ENCODE measurements at places on chromosomes 5 and 9.

DNA sequence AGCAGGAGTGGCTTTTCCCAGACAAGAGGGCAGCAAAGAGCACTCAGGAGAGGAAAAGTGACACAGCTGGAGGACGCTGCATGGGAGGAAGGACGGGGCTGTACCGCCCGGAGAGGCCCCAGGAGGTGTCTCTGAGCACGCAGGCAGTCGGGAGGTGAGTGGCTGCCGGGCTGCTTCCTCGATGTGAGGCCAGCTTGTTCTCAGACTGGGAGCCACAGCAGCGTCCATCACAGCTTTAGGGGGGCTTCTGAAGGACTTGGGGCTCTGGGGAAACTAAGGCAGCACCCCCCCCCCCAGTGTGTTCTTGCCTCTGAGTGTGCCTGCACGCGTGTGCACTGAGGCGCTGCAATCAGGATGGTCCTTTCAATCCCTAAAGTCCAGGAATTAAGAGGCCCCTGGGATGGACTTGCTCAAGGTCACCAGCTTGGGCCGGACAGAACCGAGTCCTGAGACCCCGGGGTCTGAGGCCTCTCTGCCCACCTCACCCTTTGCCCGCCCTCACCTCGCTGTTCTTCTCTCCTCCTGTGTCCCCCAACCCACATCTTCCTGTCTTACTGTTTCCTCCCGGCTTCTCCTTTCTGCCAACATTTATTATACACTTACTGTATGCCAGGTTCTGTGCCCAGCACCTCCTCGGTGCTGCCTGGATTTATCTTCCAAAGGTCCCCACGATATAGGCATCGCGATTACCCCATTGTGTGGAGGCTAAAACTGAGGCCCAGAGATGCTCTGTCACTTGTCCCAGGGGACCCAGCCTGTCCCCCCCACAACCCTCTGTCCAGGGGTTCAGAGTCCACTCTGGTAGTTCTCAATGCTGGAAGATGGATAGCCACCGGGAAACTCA, 32.9 kb downstream of the FAM163B start:
- DNase-seq = no peak

- no peak for DNase-seq
These were observed 34.0 kb downstream of the ZNF474 start for GRCh38 chr5:122163121-122164069.

GRCh38 chr5:179323026-179323870, 22.0 kb downstream of the ADAMTS2 start:
- no peak for DNase-seq

GRCh38 chr9:72422214-72422613, 57.2 kb upstream of the ZFAND5 start:
- DNase-seq = no peak

DNA sequence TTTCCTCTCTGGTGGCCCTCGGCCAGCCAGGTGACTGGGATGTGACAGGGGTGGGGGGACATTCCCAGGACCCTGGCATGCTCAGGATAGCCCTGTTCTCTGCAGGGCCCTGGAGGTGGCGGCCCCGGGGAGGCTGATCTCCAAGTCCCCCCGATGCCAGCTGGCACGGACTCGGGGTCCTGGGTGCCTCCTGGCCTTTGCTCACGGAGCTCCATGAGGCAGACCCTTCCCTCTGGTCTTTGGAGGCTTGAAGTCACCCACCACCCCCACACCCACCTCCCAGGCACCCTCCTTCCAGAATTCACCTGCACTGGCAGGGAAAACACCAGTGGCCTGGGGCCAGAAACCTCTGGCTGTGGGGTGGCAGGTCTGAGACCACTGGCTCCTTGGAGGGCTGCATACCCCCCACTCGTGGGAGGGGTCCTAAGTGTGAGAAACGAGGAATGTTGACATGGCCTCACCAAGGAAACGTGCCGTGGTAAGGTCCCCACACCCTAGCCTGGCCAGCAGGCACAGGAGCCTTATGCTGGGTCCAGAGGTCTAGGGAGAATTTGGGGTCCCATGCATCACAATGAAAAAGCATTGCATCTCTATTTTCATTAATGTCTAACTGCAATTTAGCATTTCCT, 130.8 kb upstream of the FAM120A start:
- DNase-seq = no peak

GRCh38 chr5:81290146-81290545, 11.2 kb upstream of the ZCCHC9 start:
- no peak for DNase-seq

DNA sequence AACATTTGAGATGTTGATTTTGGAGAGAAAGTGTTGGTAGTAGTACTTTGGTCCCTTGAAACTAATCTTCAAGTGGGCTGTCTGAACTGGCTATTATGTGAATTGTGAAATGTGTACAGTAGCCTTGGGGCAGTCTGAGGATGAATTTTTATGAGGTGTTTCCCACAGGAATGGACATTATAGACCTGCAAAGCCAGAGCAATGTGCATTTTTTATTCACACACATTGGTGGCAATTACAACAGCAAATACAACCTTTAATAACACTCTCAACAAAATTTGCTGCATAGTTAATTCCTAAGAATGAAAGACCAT, 147.0 kb downstream of the PAM start:
- no peak for DNase-seq

GRCh38 chr9:124386201-124386600, 29.0 kb downstream of the PSMB7 start:
- no peak for DNase-seq

GRCh38 chr5:151249281-151249680, 3.7 kb upstream of the GM2A start:
- DNase-seq = no peak

DNA sequence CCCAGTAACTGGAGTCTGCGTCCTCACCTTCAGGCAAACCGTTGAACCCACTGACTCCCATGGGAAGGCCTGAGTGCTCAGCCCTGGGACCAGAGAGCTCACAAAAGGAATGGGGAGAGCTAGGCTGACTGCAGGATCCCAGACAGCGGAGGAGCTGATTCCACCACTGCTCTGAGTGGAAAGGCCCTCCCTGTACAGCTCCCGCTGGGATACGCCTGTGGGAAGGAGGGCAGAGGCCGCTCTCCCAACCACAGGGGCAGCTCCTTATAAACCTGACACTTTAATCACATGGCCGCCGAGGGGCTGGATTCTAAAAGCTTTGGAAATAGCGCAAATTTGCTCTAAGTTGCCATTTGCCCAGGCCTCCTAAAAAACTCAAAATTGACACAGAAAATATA, 37.1 kb downstream of the DBH start:
- DNase-seq = no peak

DNA sequence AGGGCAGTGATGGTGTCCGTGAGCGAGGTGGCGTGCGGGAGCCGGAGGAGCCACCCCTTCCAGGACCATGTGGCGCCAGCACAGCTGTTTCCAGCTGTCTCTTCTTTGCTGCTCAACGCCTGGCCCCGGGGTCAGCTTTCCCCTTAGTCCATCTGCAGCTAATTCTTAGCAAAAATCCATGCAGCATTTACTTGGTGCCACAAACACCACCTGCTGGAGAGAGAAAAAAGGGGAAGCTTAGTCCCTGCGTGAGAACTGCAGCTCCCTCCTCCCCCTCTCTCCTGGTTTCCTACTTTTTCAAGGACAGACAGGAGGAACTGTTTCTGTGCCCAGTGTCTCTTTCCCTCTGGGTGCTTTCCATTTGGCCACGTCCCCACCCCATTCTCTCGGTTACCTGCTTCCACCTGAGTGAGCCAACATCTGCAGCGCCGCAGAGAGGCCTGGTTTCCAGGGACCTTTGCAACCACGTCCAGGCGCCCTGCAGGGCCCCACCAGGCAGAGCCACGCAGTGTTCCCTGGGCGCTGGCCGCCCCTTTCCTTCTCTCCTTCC, 3.4 kb downstream of the SLC6A19 start:
- no peak for DNase-seq

- no peak for DNase-seq
These were observed 103.6 kb upstream of the SHB start for GRCh38 chr9:38172586-38172985.

DNA sequence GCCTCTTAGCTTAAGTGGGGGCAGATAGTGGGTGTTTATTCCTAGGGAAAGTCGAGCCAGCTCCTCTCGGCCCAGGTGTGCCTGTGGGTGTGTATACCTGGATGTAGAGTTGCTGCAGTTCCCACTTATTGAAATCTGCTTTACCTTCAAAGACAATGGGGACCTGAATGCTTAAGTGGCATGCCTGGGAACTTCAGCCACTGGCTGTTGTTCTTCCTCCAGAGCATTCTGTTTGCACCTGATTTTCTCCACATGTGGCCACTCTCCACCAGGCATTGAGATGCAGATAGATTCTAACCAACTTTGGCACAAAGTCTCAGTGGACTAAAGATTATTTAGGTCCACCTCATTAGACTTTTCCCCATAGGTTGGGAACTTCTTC, 186.8 kb downstream of the ZNF462 start:
- DNase-seq = no peak

DNA sequence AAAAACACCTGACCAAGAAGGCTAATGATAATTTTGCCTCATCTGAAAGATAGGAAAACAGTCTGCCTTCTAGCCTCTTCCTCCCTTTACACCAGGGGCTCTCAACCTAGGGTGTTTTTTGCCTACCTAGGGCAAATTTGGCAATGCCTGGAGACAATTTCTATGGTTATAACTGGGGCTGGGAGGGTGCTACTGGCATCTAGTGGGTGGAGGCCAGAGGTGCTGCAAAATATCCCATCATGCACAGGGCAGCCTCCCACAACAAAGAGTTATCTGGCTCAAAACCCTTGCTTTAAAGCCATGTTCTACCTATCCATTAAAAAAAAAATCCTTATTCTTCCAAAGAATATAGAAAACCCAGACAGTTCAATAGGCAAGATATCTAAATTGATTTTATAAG, 45.0 kb upstream of the NR3C1 start:
- DNase-seq = no peak

GRCh38 chr5:1732238-1732941, 67.2 kb downstream of the MRPL36 start:
- DNase-seq = no peak

DNA sequence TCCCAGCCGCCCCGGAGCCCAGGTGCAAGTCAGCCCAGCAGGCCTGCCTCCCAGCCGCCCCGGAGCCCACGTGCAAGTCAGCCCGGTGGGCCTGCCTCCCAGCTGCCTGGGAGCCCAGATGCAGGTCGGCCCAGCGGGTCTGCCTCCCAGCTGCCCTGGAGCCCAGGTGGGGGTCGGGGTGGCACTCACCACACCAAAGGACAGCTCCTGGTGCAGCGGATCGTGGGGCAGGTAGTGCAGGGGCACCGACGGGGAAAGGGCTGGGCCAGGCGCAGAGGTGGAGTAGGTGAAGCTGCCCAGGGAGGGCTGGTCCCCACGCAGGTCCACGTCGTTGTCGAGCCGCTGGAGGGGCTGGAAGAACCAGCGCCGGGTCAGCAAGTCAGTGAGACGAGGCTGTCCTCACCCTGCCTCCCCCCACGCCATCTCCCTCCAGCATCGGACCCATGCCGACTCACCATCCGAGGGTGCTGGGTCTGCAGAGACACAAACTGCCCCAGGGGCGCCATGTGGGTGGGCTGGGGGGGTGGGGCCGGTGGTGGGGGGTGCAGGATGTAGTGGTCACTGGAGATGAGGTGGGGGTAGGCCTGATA, 6.7 kb downstream of the RNF44 start:
- DNase-seq = no peak

DNA sequence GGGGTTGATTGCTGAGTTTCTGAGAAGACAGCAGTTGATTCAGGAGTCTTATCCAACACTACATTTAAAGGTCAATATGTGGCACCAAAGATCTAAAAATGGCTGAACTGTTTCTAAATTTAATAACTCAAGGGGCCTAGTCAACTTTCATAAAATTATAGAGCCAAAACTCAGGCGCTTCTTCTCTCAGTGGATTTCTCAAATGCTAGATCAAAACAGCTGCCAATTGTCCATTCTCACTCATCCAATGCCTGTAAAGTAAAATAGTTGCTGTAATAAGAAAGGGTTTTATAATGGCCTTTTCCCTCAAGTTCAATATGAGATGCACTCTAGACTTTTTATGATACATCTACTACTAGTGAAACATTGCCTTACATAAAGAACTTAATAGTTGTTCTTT, 26.5 kb downstream of the ADAMTSL1 start:
- no peak for DNase-seq

DNA sequence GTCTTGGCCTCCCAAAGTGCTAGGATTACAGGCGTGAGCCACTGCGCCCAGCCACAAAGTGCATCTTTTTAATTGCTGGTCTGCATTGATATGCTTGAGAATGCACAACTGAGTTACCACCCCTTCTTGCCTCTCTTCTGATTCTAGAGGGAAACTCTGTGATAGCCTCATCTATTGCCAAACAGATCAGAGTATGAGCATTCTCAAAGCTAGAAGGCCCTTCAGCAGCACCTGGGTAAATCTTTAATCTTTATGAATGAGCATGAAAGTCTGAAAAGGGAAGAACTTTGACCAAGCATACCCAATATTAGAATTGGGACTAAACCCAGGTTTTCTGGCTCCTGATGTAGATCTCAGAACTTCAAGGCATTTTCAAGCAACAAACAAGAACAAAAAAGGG, 298.3 kb upstream of the TNC start:
- no peak for DNase-seq

GRCh38 chr5:127582773-127583370, 65.4 kb downstream of the PRRC1 start:
- no peak for DNase-seq

DNA sequence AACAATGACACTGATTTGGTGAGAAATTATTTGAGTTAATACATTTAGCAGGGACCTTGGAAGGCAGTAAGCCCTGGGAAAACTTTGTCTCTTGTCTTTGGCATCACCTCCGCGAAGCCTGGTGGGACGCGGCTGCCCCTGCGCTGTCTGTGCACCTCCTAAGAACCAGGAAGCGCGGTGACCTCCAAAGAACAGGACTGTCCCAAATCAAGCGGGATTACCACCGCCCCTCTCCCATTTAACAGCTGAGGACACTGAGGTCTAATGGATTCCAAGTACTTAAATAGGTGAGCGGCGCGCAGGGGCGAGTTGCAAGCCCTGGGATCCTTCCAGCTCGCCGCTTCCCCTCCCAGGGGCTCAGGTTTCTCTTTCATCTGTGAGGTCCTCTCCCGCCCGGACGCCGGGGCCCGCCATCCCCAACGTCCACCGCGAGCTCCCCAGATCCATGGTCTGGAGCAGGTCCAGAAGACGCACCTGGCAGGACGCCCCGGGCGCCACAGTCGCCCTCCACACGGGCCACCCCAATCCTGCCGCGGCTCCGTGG, 432 bp downstream of the STARD4 start:
- no peak for DNase-seq

DNA sequence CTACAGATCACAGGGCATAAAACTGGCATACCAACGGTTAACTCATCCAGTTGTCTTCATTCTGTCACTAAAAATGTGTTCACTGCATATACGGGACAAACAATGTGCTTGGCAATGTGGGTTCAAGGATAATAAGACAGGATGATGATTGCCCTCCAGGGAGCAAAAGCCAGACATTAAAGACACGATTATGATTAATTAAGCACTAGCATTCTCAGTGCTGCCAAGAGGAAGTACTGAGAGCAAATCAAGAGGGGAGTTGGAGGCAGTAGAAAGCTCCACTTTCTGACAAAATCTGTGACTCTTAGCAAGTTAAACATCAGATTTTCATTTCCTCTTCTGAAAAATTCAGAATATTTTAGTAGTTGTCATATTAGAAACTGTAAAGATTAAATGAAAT, 9.0 kb upstream of the IFNA8 start:
- DNase-seq = no peak

- DNase-seq = no peak
These were observed 18.7 kb upstream of the CYFIP2 start for GRCh38 chr5:157247267-157247666.

GRCh38 chr9:16679327-16679821, 191.1 kb downstream of the BNC2 start:
- DNase-seq = no peak

GRCh38 chr5:176774216-176775171, 35.9 kb upstream of the UNC5A start:
- DNase-seq = no peak

- peak; percentile 80 for DNase-seq
These were observed 12.7 kb downstream of the STK10 start for GRCh38 chr5:172175263-172175719.

Data from GM12892 (cell line).